ENCODE measurements at places on chromosomes 6 and 20.
A peak's percentile ranks its signal among the peaks of the same experiment; 100 is the strongest.

- peak; percentile 87 for DNase-seq
Observed at GRCh38 chr6:26195376-26195923, 108.2 kb downstream of the HFE start.

DNA sequence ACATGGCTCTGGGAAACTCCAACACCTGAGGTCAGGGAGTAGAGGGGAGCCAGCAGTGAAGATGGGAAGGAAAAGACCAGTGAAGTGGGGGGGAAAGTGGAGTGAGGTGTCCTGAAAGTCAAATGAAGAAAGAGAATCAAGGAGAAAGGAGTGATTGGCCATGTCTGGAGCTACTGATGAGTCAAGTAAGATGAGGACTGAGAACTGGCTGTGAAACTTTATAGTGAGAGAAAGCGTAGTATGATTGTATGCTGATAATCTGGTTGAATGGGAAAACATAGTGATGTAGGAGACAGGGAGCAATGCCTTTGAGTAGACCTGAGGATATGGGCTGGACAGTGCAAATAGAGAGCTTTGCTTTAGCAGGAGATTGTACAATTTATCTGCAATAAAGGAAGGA is 183.6 kb upstream of the GMDS start:
- peak; percentile 20 for DNase-seq

- DNase-seq = no peak
Observed at GRCh38 chr20:37379967-37380828, 34.3 kb downstream of the SRC start.

DNA sequence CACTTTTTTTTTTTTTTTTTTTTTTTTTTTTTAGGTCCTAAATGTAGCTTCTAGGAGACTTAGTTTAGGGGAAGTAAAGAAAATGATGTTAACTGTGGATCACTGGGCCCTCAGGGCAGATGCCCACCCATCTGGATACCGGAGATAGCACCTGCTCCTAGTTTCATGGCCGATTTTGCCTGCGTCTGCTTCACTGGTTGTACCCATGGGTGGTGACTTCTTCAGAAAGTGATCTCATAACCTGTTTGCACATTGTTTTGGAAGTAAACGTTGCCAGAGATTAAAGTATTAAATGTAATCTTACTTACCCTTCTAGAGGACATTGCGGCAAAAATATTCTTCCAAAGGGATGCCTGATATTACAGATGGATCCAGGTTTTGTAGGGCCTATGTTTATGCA is 79.8 kb upstream of the SGK1 start:
- DNase-seq = no peak

DNA sequence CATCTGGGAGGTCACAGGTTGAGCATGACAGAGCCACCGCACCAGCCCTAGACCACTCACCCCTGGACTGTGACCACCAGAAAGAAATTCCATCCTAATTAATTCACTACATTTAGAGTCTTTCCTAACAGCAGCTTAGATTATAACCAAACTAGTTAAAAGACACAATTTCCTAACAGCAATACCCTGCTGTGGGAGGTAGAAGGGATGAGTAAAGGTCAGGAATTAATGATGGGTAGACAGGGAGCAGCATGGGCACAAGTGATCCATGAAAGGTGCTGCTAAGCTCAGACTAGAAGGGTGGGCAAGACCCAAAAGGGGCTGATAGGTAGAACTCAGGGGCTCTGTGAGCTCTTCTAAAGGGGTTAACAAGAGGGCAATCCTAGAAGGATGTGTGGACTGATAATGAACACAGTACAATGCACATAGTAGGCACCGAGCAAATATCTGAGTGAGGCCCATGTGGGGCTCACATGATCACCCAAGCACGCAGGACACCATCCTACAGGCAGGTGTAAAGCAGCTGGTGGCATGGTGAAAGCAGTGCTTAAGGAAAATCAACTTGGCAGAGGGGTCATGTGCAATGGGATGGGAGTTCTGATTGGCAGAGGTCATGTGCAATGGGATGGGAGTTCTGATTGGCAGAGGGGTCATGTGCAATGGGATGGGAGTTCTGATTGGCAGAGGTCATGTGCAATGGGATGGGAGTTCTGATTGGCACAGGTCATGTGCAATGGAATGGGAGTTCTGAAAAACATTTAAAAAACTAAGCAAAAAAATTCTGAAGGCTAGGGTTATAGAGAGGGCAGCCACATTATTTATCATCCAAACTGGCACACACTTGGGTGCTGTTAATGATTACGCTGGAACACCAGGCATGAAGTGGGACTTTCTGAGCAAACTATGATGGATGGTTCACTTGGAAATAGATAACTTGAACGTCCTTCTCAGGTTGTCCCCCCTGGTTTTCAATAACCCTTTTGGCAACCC is 188.2 kb upstream of the FOXQ1 start:
- no peak for DNase-seq
